Keratinocyte (primary cell): ENCODE measurements at places on chromosomes 2 and 18. TPM values are rescaled to one million over a fixed set of nuclear protein-coding genes. Genes with fewer than 3 reads are reported as not detected.

Gene DNER
- polyA plus RNA-seq, result 7.5 to 11.0 TPM (median 8.5 TPM) in 3 replicates

Gene ANTXR1
- 12.8 to 35.9 TPM (median 20.4 TPM) in 3 replicates for polyA plus RNA-seq

Gene MC5R
- polyA plus RNA-seq, result not detected in 3 replicates

Gene HOXD8
- 0.05 TPM in 1 of 3 replicates, not detected in the others for polyA plus RNA-seq

Gene REG3A
- not detected in 3 replicates for polyA plus RNA-seq

Gene DSG4
- 0.18 to 0.50 TPM (median 0.19 TPM) in 3 replicates for polyA plus RNA-seq

Gene IL36RN
- 1.7 to 7.9 TPM (median 3.9 TPM) in 3 replicates for polyA plus RNA-seq

Gene ALK
- not detected in 3 replicates for polyA plus RNA-seq

Gene MDH1B
- 0.56 to 1.0 TPM (median 0.91 TPM) in 3 replicates for polyA plus RNA-seq

Gene METTL21A
- polyA plus RNA-seq, result 5.3 to 10.1 TPM (median 7.9 TPM) in 3 replicates

Gene CCDC178
- polyA plus RNA-seq, result 0.07 to 0.14 TPM (median 0.14 TPM) in 3 replicates

Gene CENPA
- polyA plus RNA-seq, result 2.3 to 13.7 TPM (median 12.4 TPM) in 3 replicates

Gene GPC1
- 46.6 to 117 TPM (median 75.0 TPM) in 3 replicates for polyA plus RNA-seq

Gene MEX3C
- polyA plus RNA-seq, result 62.0 to 75.1 TPM (median 73.9 TPM) in 3 replicates

Gene BZW1
- polyA plus RNA-seq, result 297 to 402 TPM (median 326 TPM) in 3 replicates

Gene EML6
- 0.26 to 2.0 TPM (median 0.96 TPM) in 3 replicates for polyA plus RNA-seq

Gene ANKRD30BL
- polyA plus RNA-seq, result not detected in 3 replicates

Gene HDAC4
- 2.5 to 9.7 TPM (median 2.9 TPM) in 3 replicates for polyA plus RNA-seq

Gene FNDC4
- 6.3 to 13.0 TPM (median 9.9 TPM) in 3 replicates for polyA plus RNA-seq

Gene ACTG2
- polyA plus RNA-seq, result 0.12 to 0.18 TPM in 2 of 3 replicates, not detected in the other

Gene LRPPRC
- 59.0 to 115 TPM (median 61.4 TPM) in 3 replicates for polyA plus RNA-seq

Gene LAMA1
- 2.1 to 4.1 TPM (median 2.5 TPM) in 3 replicates for polyA plus RNA-seq

Gene NGEF
- 0.03 to 0.17 TPM (median 0.13 TPM) in 3 replicates for polyA plus RNA-seq

Gene EPHA4
- polyA plus RNA-seq, result 6.5 to 20.2 TPM (median 9.0 TPM) in 3 replicates

Gene IL36B
- 0.14 to 0.21 TPM (median 0.14 TPM) in 3 replicates for polyA plus RNA-seq

Gene SP3
- polyA plus RNA-seq, result 31.9 to 46.7 TPM (median 39.3 TPM) in 3 replicates

Gene CDK15
- 0.35 to 1.4 TPM (median 0.96 TPM) in 3 replicates for polyA plus RNA-seq

Gene ORC4
- 31.6 to 62.4 TPM (median 47.1 TPM) in 3 replicates for polyA plus RNA-seq

Gene EVX2
- polyA plus RNA-seq, result not detected in 3 replicates

Gene MRO
- polyA plus RNA-seq, result not detected in 3 replicates

Gene GKN1
- polyA plus RNA-seq, result 0.15 to 0.75 TPM (median 0.49 TPM) in 3 replicates

Gene ATRAID
- 154 to 168 TPM (median 156 TPM) in 3 replicates for polyA plus RNA-seq

Gene GPR75
- polyA plus RNA-seq, result 2.1 to 2.7 TPM (median 2.2 TPM) in 3 replicates

Gene UPP2
- not detected in 3 replicates for polyA plus RNA-seq

Gene CMPK2
- 0.85 to 3.1 TPM (median 1.5 TPM) in 3 replicates for polyA plus RNA-seq

Gene FSHR
- polyA plus RNA-seq, result not detected in 3 replicates

Gene AQP12B
- polyA plus RNA-seq, result not detected in 3 replicates

Gene DLGAP1
- not detected in 3 replicates for polyA plus RNA-seq

Gene RGPD8
- 1.7 to 2.4 TPM (median 1.8 TPM) in 3 replicates for polyA plus RNA-seq

Gene COL4A3
- polyA plus RNA-seq, result not detected in 3 replicates

Gene PPP1R1C
- 3.0 to 4.3 TPM (median 3.1 TPM) in 3 replicates for polyA plus RNA-seq

Gene DPYSL5
- not detected in 3 replicates for polyA plus RNA-seq

Gene PLB1
- polyA plus RNA-seq, result 5.2 to 6.7 TPM (median 5.4 TPM) in 3 replicates

Gene NXPH2
- polyA plus RNA-seq, result not detected in 3 replicates

Gene NEDD4L
- 27.3 to 80.8 TPM (median 52.6 TPM) in 3 replicates for polyA plus RNA-seq

Gene CYTIP
- polyA plus RNA-seq, result 0.06 to 0.21 TPM in 2 of 3 replicates, not detected in the other
